Activated CD4-positive, alpha-beta T cell treated with anti-CD3 and anti-CD28 coated beads for 36 hours (primary cell): ENCODE measurements at places on chromosomes 7 and 10. TPM values are rescaled to one million over a fixed set of nuclear protein-coding genes. Genes with fewer than 3 reads are reported as not detected.

The NIPSNAP2 gene
- 69.8 TPM for total RNA-seq

The ELFN1 gene
- 0.09 TPM for total RNA-seq

The IKZF1 gene
- total RNA-seq: 245 TPM

DNA sequence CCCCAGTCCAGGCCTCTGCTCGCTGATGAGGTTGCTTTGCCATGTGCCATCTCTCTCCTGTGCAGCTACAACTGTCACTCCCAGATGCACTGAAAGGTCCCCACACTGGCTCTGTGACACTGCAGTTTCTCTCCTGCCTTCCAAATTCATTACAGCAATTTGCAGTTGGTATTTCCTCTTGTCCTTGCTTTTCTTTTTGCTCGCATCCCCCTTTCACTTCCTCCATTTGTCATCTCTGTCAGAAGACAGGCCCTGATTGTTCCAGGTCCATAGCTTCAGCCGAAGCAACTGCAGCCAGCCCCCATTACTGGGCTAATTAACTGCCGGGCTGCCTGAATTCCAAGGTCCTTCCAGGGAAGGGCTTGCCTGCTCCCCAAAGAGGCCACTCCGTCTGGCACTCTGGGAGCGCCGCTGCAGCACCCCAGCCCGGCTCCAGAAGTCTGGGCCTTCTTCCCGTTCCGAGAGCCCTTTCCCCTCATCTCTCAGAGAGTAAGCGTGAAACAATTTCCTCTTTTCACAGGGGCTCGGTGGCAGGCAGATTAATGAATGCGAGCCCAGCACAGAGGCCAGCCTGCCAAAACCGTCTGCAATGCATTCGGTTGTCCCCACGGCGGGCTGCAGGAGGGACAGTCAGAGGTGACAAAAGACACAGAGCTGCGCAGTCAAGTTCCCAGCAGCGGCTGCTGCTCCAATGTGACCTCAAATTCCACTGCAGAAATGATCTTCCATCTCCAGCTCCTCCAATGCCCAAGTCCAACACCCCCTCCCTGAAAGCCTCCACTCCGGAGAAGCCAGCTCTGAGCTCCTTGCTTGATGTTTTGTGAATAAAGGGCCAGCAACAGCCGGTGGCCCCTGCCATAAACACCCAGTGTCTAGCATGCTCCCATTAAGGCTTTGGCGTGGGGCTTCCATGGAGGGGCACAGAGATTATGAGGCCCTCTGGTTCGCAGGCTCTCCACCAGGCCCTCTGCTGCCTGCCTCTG, 279.4 kb upstream of the HABP2 start:
- H3K36me3 ChIP-seq: no peaks in the 10 kb centered on the region
- H3K27ac ChIP-seq: no peak overlapping the region
- no peak overlapping the region for H3K4me3 ChIP-seq
- no peak for DNase-seq

DNA sequence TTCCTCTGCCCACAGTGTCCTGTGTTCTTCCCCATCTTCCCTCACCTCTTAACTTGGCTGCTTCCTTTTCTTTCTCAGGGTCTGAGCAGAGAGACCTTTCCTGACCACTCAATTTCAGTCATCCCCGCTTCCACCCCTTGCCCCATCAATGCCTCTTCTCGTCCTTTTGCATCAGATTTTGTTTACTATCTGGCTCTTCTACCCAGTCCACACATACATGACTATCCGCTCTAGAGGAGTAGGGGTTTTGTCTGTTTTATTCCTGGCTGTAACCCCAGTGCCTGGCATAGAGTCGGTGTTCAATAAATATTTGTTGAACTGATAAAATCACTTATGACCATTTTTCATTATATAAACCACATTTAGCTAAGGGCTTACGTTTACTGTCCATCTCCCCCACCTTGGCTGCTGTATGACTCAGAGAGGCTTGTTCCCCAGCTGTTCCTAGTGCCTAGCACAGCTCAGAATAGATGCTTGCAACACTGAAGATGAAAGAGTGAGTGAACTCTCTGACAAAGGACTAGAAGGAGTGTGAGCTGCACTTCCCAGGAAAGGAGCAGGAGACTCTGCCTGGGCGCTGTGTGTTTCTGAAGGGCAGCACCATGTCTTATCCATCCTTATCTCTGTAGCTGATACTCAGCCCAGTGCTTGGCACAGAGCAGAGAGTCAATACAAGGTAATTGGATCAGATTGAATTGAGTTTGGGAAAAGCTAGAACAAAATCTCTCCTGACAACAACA, 21.9 kb downstream of the ARID5B start:
- DNase-seq: no peak
- H3K4me3 ChIP-seq: no peak overlapping the region
- H3K4me1 ChIP-seq: peaks cover 47% of the 10 kb centered on the region
- no peaks in the 10 kb centered on the region for H3K27me3 ChIP-seq
- H3K36me3 ChIP-seq: peaks cover 81% of the 10 kb centered on the region

DNA sequence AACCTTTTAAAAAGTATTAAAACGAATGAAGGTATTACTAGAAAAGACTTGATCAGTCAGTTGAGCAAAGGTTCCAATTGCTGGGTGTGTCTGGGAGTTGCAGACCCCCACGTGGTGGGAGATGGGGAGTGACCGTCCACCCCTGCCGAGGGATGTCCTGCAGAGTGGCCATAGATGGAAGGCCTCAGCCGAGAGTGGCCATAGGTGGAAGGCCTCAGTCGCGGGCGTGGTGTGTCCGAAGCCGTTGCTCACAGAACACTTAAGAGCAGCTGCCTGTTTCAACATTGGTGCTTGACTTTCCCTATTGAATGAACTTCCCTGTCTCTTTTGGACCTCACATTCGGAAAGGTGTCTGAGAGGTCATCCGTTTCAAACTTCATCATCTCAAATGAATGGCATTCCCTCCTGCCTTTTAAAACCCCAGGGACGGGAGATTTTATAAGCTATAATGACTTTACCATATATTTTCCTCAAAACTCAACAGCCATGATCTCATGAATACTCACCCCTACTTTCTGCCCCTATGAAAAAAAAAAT, 69.4 kb downstream of the CAMK1D start:
- H3K4me3 ChIP-seq: no peak overlapping the region
- H3K27ac ChIP-seq: peak overlapping the region; percentile 73
- H3K27me3 ChIP-seq: no peaks in the 10 kb centered on the region
- DNase-seq: no peak
- peaks cover 39% of the 10 kb centered on the region for H3K4me1 ChIP-seq
- H3K36me3 ChIP-seq: no peaks in the 10 kb centered on the region
